Pancreas (tissue), 10 donors: ENCODE measurements at places on chromosomes 5 and 9.

DNA sequence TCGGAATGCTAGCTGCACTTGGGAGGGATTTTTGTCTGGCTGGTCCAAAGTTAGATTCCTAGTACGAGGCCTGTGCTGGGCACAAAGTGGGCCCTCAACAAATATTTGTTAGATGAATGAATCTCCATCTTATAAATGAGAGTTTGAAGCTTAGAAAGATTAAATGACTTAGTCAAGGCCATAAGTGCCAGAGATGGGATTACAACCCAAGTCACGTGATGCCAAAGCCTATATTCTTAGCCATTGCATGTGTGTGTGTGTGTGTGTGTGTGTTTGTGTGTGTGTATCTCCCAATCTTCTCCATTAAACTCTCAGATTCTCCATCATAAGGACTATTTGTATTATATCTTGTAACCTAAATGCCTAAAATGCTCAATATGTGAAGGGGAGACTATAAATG lies 130.8 kb upstream of the MAP1B start:
- no peak overlapping the region for H3K4me3 ChIP-seq
- no peak for DNase-seq
- H3K27ac ChIP-seq, result no peak overlapping the region
- H3K36me3 ChIP-seq, result no peaks in the 10 kb centered on the region
- H3K27me3 ChIP-seq, result no peaks in the 10 kb centered on the region
- no peaks in the 10 kb centered on the region for H3K4me1 ChIP-seq

DNA sequence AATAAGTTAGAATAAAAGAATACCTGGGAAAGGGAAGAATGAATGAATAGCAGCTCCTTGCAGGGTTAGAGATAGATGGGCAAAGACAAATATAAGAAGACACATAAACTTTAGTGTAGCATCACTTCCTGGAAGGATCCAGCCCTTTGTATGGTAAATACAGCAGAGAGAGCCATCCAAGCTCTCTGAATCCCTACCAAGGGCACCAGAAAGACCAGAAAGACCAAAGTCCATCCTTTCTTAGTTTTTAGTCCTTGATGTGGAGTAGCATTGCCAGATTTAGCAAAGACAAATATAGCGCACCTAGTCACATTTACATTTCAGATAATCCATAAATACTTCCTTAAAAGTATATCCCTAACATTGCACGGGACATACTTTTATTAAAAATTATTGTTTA lies 56.1 kb upstream of the C9orf72 start:
- no peaks in the 10 kb centered on the region for H3K36me3 ChIP-seq
- DNase-seq, result no peak

- H3K27ac ChIP-seq, result no peak overlapping the region
- peaks cover 8% of the 10 kb centered on the region for H3K4me1 ChIP-seq
- H3K36me3 ChIP-seq, result no peaks in the 10 kb centered on the region
Measured at GRCh38 chr5:138874241-138874640, 894 bp downstream of the LRRTM2 start.

DNA sequence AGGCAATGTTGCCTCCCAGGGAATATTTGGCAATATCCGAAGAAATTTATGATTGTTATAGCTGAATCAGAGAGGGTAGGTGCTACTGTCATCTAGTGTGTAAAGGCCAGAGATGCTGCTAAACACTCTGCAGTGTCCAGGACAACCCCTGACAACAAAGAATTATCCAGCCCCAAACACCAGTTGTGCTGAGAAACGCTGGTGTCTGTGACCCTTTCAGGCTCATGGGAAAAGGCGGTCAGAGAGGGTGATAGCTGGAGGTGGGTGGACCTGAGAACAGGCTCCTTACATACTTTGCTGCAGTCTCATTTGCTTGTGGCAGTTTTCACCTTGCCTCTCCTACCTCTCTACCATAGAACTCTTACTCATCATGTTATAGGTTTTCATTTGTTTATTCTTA lies 295.3 kb upstream of the DMRT1 start:
- DNase-seq, result no peak
- H3K4me3 ChIP-seq, result no peak overlapping the region
- H3K36me3 ChIP-seq, result no peaks in the 10 kb centered on the region
- H3K27ac ChIP-seq, result no peak overlapping the region

- peak overlapping the region; percentile 85 for H3K4me3 ChIP-seq
- no peak for DNase-seq
- H3K27ac ChIP-seq, result peak overlapping the region; percentile 95
- H3K27me3 ChIP-seq, result no peaks in the 10 kb centered on the region
Measured at GRCh38 chr5:118988866-118989180, 476 bp upstream of the DTWD2 start.

- no peaks in the 10 kb centered on the region for H3K27me3 ChIP-seq
- H3K4me3 ChIP-seq, result no peak overlapping the region
- no peaks in the 10 kb centered on the region for H3K4me1 ChIP-seq
Measured at GRCh38 chr5:138661991-138662434, 86.8 kb upstream of the HSPA9 start.

DNA sequence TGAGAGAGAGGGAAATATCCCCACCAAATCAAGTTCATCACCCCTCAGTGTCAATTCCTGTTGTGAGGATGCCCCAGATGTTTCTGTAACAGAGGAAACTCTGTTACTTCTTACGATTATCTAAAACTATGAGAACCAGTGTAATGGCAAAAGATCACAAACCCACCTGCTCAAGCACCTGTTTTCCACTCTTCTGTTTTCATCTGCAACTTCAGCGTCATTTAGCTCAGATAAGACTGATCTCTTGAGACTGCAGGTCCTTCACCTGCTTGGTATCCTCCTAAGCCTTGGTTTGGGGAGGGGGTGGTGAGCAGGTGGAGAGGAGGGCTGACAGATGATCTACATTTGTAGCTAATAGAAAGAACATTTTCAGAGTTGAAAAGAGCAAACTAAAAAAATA lies 229.3 kb downstream of the SLF1 start:
- no peak overlapping the region for H3K27ac ChIP-seq
- H3K27me3 ChIP-seq, result no peaks in the 10 kb centered on the region
- no peak overlapping the region for H3K4me3 ChIP-seq

GRCh38 chr9:116905171-116905588 lies 218.1 kb downstream of the TRIM32 start:
- no peak for DNase-seq
- H3K27me3 ChIP-seq, result no peaks in the 10 kb centered on the region
- no peak overlapping the region for H3K4me3 ChIP-seq
- H3K27ac ChIP-seq, result no peak overlapping the region

DNA sequence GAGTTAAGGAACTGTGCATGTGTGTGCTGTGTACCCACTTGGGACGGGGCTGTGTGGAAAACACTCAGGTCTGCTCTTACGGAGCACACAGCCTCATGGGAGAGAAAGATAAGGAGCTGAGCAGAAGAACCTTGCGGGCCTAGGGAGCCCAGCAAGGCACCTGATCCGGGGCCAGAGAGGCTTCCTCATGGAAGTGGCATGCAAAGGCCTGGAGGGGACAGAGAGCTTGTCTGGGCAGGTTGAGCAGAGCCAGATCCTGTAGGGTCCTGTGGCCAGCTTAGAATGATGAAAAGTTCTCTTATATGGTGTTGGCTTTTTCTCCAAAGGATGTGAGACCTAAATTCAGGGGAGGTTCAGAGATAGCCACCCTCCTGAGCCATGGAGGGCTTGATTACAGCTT lies 45.2 kb downstream of the NEK6 start:
- no peaks in the 10 kb centered on the region for H3K27me3 ChIP-seq
- no peak overlapping the region for H3K4me3 ChIP-seq
- H3K36me3 ChIP-seq, result peaks cover 6% of the 10 kb centered on the region

DNA sequence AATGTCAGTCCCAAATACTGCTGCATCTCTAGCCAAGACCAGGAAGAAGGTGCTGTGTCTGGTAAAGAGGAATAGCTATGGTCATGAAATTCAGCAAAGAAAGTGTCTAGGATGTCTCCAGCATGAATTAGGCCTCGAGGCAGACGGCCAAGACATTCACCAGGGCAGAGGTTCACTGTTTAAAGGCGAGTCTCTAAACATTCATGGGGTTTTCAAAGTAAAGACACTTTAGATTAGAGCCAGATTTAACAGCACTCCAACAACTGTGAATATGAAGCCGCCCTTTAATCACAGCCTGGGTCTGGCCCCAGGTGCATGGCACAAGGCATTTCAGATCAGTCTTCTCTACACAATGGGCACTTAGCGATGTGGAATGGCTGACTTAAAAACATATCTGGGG lies 95.0 kb downstream of the ANKH start:
- H3K27me3 ChIP-seq, result no peaks in the 10 kb centered on the region
- no peak overlapping the region for H3K27ac ChIP-seq
- no peak for DNase-seq
- no peak overlapping the region for H3K4me3 ChIP-seq
- no peaks in the 10 kb centered on the region for H3K4me1 ChIP-seq

DNA sequence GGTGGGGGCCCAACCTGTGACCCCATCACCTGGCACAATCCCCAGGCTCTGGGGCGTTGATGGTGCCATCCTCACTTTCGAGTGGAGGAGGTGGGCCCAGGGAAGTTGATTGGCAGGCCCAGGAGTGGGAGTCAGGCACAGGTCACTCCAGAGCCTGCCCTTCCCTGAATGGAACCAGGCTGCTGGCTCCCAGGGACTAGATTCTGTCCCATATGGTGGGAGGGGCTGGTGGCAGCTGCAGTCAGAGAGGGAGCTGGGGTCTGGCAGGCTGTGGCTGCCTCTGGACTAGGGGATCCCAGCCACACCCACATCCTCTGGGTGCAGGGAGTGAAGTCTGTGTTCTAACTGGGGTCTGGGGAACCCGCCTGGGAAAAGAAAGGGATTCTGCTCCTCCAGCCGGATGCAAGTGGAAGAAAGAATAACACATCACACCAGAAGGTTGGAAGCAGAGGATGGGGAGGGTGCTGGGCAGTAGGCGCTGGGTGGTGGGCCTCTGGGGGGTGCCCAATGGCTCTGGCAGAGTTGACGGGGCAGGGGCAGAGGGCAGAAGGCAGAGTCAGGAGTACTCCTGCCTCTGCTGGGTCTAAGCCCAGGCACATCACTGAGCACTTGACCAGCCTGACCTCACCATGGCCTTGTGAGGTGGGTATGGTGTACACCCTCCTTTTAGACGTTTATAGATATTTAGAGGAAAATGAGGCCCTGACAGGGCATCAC lies 25.8 kb downstream of the CEL start:
- no peaks in the 10 kb centered on the region for H3K36me3 ChIP-seq
- DNase-seq, result peak; percentile 88
- H3K27me3 ChIP-seq, result no peaks in the 10 kb centered on the region
- peak overlapping the region; percentile 38 for H3K27ac ChIP-seq
- H3K4me1 ChIP-seq, result no peaks in the 10 kb centered on the region

GRCh38 chr5:142512043-142513042 lies 173.5 kb downstream of the FGF1 start:
- no peak overlapping the region for H3K4me3 ChIP-seq
- DNase-seq, result no peak
- H3K4me1 ChIP-seq, result peaks cover 12% of the 10 kb centered on the region
- no peak overlapping the region for H3K27ac ChIP-seq
- no peaks in the 10 kb centered on the region for H3K36me3 ChIP-seq

- no peak overlapping the region for H3K27ac ChIP-seq
- no peaks in the 10 kb centered on the region for H3K4me1 ChIP-seq
- H3K36me3 ChIP-seq, result no peaks in the 10 kb centered on the region
- no peak overlapping the region for H3K4me3 ChIP-seq
- no peak for DNase-seq
- no peaks in the 10 kb centered on the region for H3K27me3 ChIP-seq
Measured at GRCh38 chr5:153275695-153276094, 214.8 kb upstream of the GRIA1 start.

DNA sequence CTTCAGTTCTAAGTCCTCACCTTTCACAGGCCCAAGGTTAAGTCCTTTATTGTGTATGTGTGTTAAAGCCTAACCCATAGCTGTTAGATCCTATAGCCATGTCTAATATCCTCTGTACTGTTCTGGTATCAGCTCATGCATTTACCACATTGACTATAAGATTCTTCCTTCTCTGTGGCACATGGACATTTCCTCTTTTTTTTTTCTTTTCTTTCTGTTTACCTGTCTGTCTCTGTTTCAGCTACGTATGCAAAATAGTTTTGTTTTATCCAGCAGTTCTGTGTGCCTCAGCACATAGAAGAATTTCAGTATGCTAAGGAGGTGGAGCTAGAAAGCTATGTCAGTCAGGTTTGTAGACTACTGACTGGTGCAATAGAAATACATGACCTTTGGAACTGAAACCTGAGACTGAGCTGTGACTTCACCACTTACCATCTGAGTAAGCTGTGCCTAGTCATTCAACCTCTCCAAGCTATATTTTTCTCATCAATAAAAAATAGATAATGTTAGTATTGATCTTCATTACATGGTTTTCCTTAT lies 155.6 kb upstream of the VLDLR start:
- no peak for DNase-seq
- H3K27me3 ChIP-seq, result no peaks in the 10 kb centered on the region
- H3K36me3 ChIP-seq, result no peaks in the 10 kb centered on the region
- no peak overlapping the region for H3K27ac ChIP-seq
- H3K4me3 ChIP-seq, result no peak overlapping the region

DNA sequence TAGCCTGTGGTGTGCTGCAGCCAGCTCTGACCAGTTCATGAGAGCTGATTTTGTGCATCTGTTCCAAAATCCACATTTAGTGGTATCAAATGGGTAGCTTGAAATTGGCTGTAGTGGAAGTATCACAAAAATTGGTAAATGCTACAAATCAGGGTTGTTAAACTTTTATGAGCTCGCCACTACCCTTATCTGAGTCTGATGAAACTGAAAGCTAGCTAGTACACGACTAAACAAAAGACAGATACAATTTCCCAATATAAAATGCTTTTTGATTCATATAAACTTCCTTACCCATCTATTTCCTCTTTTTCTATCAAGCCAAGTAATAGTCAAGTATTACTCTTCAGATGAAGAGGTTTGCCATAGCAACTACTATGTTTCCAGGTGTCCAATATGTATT lies 392.0 kb downstream of the TMEM161B start:
- no peak overlapping the region for H3K4me3 ChIP-seq
- H3K27ac ChIP-seq, result no peak overlapping the region
- DNase-seq, result no peak
- no peaks in the 10 kb centered on the region for H3K27me3 ChIP-seq
- H3K36me3 ChIP-seq, result no peaks in the 10 kb centered on the region

DNA sequence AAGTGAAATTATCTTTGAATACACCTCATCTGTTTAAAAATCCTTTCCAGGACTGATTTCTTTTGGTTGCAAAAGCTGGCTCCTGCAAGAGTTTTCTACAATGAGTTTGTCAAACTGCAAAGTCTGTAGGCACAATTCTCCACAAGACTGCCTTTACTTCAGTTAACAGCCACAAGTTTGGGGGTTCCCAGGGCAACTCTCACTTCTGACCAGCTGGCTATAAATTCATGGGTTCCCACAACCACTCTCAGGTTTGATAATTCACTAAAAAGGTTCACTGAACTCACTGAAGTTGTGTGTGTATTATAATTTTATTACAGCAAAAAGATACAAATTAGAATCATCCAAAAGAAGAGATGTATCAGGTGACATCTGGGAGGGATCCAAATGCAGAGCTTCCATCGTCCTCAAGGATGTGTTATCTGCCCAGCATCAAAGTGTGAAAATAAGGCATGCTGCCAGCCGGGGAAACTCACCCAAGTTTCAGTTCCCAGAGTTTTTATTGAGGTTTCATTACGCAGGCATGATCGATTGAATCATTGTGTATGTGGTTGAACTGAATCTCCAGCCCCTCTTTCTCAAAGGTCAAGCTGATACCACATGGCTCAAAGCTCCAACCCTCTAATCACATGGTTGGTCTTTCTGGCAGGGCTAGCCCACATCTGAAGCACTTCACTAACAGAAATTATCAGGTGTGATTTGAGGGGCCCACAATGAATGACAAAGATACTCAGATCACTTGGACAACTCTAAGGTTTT lies 19.0 kb upstream of the PSIP1 start:
- no peaks in the 10 kb centered on the region for H3K36me3 ChIP-seq
- no peaks in the 10 kb centered on the region for H3K4me1 ChIP-seq
- H3K27ac ChIP-seq, result no peak overlapping the region
- no peak for DNase-seq

- H3K36me3 ChIP-seq, result no peaks in the 10 kb centered on the region
- peak; percentile 70 for DNase-seq
- H3K4me3 ChIP-seq, result peak overlapping the region; percentile 51
- H3K4me1 ChIP-seq, result peaks cover 15% of the 10 kb centered on the region
- H3K27ac ChIP-seq, result peak overlapping the region; percentile 70
Measured at GRCh38 chr9:35114113-35114839, 1.4 kb downstream of the ATOSB start.
